Temporal lobe (tissue), 4 donors: ENCODE measurements at places on chromosomes 4 and X. TPM values are rescaled to one million over a fixed set of nuclear protein-coding genes. Genes with fewer than 3 reads are reported as not detected.

Gene MUC7
- total RNA-seq, result not detected

Gene PKD2
- total RNA-seq, result 35.4 TPM

Gene ARSJ
- total RNA-seq, result 0.49 TPM

Gene PPARGC1A
- total RNA-seq, result 3.9 TPM

Gene HERC5
- total RNA-seq, result 2.0 TPM

Gene CYP4V2
- total RNA-seq, result 9.3 TPM

Gene SH2D1A
- total RNA-seq, result 0.25 TPM

Gene MAGEE2
- 3.2 TPM for total RNA-seq

Gene PDGFRA
- 67.9 TPM for total RNA-seq

Gene SLITRK2
- total RNA-seq, result 6.1 TPM

Gene MID2
- 7.6 TPM for total RNA-seq
